ENCODE measurements at places on chromosomes 7 and 10. TPM values are rescaled to one million over a fixed set of nuclear protein-coding genes. Genes with fewer than 3 reads are reported as not detected.

- DNase-seq: no peak
Observed at GRCh38 chr10:7610651-7611389, 55.9 kb downstream of the ITIH5 start.

DNA sequence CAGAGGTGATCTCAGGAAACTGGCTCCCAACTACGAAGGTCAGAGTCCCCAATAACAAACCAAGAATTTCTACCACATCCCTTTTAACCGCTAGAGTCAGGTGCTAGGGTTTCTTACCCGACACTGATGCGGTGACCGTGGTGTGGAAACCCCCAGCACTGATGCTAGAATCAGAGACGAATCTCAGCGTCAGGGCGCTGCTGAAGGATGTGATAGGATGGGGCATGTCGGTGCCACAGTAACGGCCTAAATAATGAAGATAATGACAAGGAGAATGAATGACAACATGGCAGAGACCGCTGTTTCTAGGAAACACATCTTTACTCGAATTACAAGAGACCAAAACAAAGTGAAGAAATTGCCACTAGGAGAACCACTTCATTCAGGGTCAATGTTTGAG, 131.1 kb upstream of the RSU1 start:
- DNase-seq: peak; percentile 21

CRHR2 gene
- total RNA-seq: not detected

FFAR4 gene
- total RNA-seq: not detected

DNA sequence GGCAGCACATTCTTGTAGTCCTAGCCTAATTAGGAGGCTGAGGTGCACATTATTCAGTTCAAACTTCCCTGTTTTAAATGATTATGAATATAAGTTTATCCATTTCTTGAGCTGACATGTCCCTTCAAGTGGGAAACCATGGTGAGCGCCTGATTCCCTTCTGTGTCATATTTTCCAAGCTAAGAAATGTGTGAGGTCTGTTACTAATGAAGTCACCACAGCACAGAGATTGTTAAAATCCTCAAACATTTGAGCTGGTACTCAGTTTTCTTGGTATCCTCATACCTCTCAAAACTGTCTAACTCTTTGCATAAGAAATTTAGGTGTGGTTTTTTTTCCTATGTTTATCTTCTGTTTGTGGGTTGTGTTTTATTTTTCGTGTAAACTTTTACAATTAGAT, 926.8 kb downstream of the GATA3 start:
- DNase-seq: no peak

TIMM23 gene
- 117 TPM for total RNA-seq

- no peak for DNase-seq
Observed at GRCh38 chr7:43387932-43388331, 195.0 kb upstream of the STK17A start.

TUBB8 gene
- not detected for total RNA-seq

TPST1 gene
- 3.0 TPM for total RNA-seq

GNAT3 gene
- total RNA-seq: not detected

GRCh38 chr7:36284456-36285090, 105.1 kb upstream of the ANLN start:
- no peak for DNase-seq

DNA sequence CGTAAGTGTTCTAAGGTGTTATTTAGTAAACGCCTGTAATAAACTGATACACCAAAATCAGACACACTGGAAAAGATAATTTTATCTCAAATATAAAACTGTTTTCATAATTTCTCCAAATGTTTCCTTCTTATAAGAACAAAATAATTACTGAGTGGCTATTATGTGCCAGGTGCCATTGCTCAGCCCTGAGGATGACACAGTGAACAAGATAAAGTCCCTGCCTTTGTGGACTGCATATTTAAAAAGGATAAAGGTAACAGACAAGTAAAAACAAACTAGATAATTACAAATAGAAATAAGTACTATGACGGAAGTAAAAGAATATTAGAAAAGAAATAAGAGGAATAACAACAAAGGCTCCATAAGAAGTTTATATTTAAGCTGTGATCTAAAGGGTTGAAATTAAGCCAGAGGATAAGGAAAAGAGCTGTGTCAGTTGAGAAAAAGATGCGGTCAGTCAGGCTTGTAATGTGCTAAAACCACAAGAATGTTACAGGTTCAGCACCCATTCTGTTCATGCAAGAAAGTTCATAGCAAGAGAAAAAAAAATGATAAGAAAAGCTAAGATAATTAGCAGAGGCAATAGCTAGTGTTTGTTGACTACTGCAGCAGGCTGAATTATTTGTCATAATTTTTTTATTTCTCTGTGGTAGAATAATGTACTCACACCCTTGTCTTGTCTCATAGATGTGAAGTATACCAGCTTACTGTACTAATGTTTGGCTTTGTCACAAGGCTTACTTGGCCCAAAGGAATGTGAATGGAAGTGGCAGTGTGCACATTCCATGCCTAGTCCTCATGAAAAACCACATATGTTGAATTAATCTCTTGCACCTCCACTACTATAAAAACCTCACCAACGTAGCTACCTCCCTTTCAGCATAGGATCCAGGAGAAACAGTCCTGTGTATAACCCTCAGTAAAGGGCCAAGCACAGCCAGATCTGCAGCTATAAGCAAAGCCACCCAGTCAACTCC, 75.1 kb downstream of the CRPPA start:
- no peak for DNase-seq

DNA sequence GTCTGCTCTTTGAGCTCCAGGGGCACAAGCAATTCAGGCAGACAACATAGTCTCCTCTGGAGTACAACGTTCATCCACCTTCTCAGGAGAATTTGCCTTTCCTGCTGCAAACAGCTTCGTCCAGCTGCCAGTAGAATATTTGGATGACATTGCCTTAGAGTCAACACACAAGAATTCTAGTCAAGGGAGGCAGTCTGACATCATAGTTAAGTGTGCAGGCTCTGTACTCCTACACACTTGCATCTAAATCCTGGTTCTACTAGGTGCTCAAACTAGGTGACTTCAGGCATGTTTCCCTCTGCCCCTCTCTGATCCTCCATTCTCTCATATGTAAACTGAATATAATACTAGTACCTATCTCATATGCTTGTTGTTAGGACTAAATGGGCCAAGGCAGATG, 314.8 kb downstream of the HPSE2 start:
- DNase-seq: no peak

NPFFR1 gene
- not detected for total RNA-seq

PPP1R3A gene
- not detected for total RNA-seq

GIMAP6 gene
- 34.2 TPM for total RNA-seq

- no peak for DNase-seq
Observed at GRCh38 chr10:63583909-63584724, 62.9 kb downstream of the REEP3 start.

- no peak for DNase-seq
Observed at GRCh38 chr7:84668116-84668515, 473.5 kb upstream of the SEMA3A start.

DNA sequence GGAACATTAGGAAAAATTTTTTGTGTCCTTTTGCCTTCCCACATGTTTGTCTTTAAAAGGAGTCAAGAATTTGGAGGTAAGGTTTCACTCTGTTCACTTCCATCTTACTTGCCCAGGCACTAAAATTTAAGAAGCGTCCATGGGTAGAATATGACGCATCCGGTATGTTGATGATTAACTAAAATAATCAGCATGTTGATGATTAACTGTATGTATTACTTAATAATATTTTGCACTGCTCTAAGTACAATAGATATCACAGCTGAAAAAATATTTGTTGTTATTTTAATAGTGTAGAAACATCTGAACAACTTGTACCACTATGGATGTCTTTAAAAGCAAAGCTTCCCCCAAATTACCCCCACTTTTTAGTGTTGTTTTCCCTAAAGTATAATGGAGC, 11.5 kb downstream of the ANKRD22 start:
- DNase-seq: no peak

GRCh38 chr7:40915071-40915470, 780.3 kb downstream of the SUGCT start:
- DNase-seq: no peak

GRCh38 chr7:69819333-69819705, 221.0 kb downstream of the AUTS2 start:
- no peak for DNase-seq

- DNase-seq: no peak
Observed at GRCh38 chr10:49766484-49766883, 4.4 kb upstream of the OGDHL start.

DNA sequence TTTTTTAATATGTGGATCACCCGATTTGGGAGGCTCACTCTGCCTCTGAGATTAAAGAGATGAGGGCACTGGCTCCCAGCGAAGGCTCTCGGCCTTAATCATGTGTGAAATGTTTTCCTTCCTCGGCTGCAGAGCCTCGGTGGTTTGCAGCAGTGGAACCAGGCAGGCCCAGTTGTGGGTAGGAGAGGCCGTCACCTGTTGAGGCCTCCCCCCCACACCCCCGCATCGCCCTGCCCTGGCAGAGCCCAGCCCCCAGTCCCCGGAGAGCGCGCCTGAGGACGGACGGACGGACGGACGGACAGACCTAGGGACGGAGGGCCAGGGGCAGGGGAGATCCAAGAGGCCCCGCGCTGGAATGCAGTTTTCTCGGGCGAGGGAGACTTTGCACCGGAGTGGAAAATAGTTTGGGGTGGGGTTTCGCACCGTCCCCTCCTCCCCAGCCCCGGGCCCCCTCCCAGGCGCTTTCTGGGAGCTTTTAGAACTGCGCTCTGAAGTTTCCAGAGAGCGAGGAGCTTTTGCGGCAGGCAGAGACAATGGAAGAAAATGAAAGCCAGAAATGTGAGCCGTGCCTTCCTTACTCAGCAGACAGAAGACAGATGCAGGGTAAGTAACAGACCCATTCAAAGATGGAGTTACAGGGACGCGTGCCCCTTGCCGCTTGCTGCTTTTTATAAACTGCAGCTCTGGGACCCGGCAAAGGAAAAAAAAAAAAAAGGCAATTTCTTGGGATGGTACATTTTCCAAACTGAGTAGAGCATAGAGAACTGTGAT, at the start of gene KIAA1217:
TSS of gene KIAA1217 (plus strand) at position 478 of the 771 bp plus-strand sequence. CDS start at position 534, 56 bp downstream.
- peak; percentile 20 for DNase-seq

- no peak for DNase-seq
Observed at GRCh38 chr7:132023466-132023865, 467.0 kb upstream of the PODXL start.

GRCh38 chr7:30738026-30738915, 13.7 kb upstream of the INMT start:
- DNase-seq: no peak

Measured in activated naive CD8-positive, alpha-beta T cell treated with anti-CD3 and anti-CD28 coated beads for 36 hours (primary cell).